COLO829 (cell line): ENCODE measurements at places on chromosomes 12 and 14.

GRCh38 chr14:104895786-104896661, 28.7 kb upstream of the PLD4 start:
- DNase-seq, result no peak

GRCh38 chr14:99565383-99565782, 38.6 kb downstream of the CCDC85C start:
- no peak for DNase-seq

DNA sequence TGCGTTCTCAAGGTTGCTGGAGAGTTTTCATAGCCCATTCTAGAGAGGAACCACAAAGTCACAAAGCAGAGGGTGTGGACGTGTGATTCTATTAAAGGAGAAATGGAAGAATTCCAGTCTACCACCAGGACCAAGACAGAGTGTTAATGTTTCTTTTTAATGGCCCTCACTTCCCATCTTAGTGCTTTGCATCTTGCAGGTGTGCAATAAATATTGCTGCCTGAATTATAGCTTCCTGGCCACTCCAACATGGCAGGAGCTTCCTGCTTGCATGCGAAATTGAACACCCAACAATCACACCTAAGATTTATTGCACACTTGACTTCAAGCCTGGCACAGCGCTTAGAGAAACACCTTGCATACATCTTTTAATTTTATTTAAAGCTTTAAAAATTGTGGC, 22.4 kb upstream of the PPP1CC start:
- no peak for DNase-seq

DNA sequence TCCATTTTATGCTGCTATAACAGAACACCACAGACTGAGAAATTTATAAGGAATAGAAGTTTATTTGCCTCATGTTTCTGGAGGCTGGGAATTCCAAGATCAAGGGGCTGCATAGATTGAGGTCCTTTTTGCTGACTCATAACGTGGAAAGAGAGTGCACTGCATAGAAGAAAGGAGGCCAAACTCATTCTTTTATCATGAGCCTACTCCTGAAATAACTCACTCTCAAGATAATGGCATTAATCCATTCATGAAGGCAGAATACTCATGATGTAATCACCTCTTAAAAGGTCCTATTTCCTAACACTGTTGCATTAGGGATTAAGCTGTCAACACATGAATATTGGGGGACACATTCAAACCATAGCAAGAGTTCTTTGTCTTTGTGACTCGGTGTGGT, 60.0 kb upstream of the FBXO33 start:
- DNase-seq, result no peak

DNA sequence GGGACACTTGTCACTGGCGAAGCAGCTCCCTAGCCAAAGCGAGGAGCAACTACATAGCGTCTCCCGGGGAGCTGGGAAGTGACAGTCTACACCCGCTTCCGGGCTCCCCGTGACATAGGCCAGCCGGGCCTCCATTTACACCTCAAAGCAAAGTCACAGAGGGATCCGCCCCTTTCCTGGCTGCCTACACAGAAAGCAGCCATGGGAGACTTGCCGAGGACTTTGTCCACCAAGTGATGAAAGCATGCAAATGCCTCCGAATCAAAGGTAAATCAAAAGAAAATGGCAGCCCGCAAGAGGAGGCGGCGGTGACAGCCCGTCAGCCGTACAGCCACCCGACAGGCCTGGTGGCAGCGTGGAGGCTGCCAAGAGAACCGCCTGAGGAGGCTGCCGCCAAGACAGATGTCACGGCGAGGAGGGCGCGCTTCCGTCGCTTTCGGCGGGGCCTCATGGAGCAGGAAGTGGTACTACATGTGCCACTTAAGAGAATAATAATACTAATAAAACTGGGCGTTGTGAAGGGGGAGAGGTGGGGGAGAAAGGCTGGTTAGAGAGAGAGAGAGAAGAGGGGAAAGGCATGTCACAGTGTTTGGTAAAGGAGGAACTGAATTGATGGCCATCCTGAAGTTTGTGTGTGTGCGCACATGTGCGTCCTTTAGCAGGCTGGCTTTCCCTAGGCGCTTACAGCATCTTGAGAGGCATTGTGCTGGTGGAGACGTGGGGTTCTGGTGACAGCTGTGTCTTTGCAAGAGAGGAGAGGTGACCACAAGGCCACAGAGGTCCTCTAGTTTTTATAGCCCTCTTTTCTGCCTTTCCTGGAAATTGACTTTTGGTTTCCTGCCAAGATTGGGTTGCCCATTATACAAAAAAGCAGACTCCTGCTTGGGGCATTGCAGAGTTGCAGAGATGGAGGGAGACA, 661.7 kb downstream of the VRK1 start:
- no peak for DNase-seq

GRCh38 chr14:60658909-60659585, 9.8 kb upstream of the SIX1 start:
- no peak for DNase-seq

DNA sequence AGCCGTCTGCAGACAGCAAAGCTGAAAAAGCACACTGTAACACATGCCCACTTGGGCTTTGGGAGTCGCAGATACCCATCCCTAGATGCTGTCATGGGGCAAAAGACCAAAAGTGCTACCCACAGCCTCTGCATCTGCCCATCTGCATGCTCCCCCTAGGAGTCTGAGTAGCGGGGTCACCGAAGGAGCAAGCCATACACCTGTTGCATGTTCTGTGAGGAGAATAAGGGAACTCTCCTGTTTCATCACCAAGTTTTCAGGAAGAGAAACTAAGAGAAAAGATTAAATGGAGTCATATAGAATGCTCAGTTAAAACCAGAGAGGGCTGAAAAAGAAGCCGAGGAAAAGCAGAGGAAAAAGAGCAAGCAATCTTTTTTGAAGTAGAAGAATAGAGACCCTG, 13.7 kb upstream of the ST8SIA1 start:
- DNase-seq, result no peak

GRCh38 chr14:61416591-61416990, 95.2 kb downstream of the PRKCH start:
- DNase-seq, result no peak

- no peak for DNase-seq
Observed at GRCh38 chr12:117485984-117486839, 124.8 kb upstream of the NOS1 start.

DNA sequence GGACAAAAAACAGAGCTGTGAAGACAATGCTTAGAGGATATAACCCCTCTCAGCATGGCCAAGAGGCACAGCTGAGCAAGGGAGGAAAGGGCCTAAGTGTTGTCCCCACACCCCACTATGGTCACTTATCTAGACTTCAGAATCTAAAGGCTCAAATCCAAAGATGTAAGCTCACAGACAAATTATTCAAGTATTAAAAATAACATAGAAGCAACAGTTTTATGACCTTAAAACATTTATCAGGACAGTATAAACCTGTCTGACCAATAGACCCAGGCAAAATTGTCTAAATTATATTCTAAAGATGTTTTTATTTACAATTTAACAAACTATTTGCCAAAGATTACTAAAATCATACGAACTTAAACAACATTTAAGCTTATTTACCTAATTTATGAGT, 28.1 kb upstream of the PRICKLE1 start:
- no peak for DNase-seq
